ENCODE measurements at places on chromosomes 1 and 21. TPM values are rescaled to one million over a fixed set of nuclear protein-coding genes. Genes with fewer than 3 reads are reported as not detected.
A peak's percentile ranks its signal among the peaks of the same experiment; 100 is the strongest.

GRCh38 chr1:1291548-1292441, 11.6 kb downstream of the SCNN1D start:
- DNase-seq, result peak; percentile 72

DNA sequence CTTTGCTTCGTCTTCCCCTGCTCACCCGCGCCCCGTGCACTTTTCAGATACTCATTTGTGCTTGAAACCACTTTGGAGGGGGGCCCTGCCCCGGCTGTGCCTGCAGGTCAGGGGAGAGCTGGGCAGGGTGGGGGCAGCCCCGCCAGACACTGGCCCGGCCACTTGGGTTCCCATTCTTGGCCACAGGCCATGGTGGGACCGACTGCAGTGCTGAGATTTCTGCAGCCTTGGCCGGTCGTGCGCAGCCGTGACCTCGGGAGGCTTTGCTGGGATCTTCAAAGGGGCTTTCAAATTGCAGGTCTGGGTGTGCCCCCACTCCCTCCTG, 54.5 kb upstream of the TTC34 start:
- no peak for DNase-seq

DNA sequence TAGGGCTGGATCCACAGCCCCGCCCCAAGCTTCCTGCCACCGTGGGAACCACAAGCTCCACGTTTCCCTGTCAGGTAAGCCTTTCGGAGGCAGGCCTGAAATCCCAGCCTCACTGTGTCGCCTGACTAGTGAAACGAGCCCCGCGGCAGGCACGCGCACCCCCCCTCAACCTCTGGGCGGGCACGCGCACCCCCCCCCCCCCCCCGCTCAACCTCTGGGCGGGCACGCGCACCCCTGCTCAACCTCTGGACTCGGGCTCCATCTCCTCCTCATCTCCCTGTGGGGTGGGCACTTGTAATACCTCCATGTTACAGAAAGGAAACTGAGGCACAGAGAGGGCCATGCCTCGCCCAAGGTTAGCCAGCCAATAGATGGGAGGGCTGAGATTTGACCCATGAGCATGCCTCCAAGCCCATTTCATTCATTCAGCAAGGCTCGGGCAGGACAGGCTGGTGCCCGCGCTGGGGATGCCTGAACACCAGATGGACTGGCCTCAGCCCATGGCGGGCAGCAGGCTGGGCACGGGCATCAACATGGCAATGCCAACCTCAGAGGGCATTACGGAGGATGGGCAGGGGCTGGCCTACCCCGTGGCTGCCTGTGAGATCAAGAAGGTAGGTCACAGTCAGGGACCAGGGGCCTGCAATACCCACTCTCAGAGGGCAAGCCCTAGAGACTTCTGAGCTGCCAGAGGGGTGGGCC, 4.7 kb downstream of the CFAP410 start:
- no peak for DNase-seq

- no peak for DNase-seq
Observed at GRCh38 chr1:114350731-114351445, 160.1 kb downstream of the TRIM33 start.

Gene ADORA3
- total RNA-seq, result 0.18 TPM

DNA sequence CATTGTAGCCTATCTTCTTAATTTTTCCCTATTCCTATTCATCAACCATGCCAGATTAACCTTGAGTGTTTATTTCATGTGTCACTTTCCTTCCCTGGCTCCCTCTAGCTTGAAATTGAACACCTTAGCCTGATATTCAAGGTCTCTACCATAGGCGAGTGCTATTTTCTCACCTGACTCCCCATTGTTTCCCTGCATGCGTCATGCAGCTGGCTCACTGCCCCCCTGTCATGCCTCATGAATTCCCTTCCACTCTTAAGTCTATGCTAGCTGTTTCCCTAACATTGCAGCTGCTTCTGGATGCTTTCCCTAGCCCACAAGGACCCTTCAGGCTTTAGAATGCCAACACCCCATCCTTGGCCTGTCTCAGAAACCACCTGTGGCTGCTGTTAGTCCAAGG, 56.7 kb upstream of the CD1D start:
- no peak for DNase-seq

Gene PERM1
- total RNA-seq, result not detected

DNA sequence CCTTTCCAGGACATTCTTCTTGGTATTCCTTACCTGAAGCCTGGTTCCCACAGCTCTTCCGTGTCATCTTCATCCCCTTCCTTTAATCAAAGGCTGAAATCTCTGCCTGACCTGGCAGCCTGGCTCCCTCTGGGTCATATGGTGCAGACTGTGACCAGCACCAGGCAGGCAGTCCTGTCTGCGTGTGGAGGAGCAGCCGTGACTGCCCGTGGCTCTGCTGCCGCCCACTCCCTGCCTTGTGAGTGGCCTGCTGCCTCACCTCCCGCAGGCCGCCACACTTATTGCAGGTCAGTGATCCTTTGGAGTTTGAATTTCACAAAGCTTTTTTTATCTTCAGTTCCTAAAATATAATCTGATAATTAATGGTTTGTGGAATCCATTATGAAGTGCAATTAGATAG, 36.2 kb upstream of the EPHA8 start:
- DNase-seq, result no peak

Gene DSCAM
- total RNA-seq, result not detected

All from activated CD4-positive, alpha-beta memory T cell treated with anti-CD3 and anti-CD28 coated beads, Interleukin-2, amount 10 ng/mL, durations not matched to agents 7 days and 5 days (primary cell).